Fibroblast of skin of right biceps (primary cell): ENCODE measurements at places on chromosomes 16 and 17.
A peak's percentile ranks its signal among the peaks of the same experiment; 100 is the strongest.

DNA sequence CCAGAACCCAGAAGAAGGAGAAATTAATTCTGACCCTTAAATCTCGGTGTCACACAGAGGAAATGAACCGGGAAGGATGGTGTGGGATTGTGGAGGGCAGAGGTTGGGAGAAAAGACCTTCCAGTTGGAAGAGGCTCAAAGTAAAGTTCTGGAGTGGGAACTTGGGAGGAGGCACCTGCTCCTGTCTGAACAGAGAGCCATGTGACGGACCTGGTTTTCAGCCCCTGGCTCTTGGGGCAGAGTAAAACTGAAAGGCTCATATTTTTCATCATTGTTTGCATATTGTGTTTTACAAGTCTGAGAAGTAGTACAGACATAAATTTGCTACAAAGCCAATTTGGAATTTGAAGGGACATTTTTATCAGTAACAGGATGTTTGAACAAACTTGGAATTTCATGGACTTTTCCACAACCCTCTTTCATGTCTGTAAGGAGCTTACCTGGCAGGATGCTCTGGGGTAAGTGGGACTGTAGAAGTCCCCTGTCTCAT is 24.4 kb upstream of the SEC14L1 start:
- no peak for DNase-seq

GRCh38 chr16:71840052-71840451 is 5.7 kb upstream of the ATXN1L start:
- DNase-seq: peak; percentile 68

- DNase-seq: peak; percentile 21
Observed at GRCh38 chr16:75116081-75116910, at the start of gene LDHD. TSS of gene LDHD (minus strand) at chr16:75116780. CDS start at chr16:75116720, 60 bp downstream.

DNA sequence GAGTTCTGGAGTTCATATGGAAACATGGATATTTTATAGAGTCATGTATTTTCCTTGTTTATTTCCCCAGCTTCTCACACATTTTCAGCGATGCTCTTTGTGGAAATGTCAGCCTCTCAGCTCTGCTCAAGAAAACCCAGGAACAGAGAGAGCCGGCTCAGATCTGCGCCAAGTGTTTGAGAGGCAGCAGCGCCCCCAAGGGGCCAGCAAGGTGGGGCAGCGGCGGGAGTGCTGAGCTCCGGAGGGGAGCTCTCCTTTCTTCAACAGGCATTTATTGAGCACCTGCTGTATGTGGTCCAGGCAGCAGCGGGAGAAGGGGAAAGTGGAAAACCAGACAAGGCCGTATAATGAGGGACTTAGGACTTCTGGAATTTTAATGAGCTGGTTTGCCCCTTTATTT is 421.1 kb upstream of the C16orf82 start:
- DNase-seq: no peak

GRCh38 chr17:50943575-50943933 is 77.4 kb upstream of the TOB1 start:
- DNase-seq: no peak
